ENCODE measurements at places on chromosomes 12 and 14.

DNA sequence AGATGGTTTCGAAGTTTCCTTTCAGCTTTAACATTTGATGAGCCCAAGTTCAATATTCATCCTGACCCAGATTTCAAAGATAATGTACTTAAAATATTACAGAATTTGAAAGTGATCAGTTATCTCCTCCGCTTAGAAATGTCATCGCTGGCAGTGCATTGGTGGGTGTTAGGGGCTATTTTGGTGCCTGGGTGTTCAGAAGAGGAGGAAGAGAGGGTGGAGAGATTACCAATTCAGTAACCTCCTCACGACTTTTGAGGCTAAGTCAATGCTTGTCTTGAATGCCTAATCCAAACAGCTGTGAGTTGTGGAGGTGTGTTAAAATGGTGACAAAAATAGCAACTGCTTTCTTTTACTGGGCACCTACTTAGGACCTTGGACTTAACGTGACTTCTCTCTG, 13.8 kb upstream of the DGLUCY start:
- no peak for DNase-seq

DNA sequence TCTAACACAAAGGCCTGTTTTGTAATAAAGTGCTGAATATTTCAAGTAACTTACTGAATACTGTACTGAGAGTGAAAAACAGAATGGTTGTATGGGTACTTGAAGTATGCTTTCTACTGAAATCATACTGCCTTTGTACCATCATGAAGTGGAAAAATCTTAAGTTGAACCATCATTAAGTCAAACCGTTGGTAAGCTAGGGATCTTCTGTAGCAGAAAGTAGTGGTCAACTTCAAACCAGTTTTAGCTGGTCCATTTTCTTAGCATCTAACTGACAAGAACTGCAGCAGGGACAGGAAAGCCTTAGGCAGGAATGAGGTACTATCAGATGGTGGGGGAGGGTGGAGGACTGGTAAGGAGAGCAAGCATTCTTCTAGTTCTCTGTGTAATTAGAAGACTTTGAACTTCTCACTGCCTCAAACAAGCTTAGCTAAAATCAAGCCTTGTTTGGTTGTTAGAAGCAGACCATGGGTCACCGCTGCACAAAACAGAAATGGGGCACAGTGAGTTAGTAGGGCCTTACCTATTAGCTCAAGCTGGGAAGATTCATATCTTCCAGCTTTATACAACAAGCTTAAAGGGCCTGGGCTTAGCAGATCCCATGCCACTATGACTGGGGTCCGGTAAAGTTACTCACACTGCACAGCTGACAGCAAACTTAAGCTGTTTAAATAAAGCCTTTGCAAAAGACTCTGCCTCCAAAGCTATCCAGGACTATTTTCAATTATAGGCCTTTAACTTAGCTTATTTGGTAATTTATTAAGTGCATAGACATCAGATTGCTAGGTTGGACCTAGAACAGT, 73.8 kb downstream of the ACADS start:
- DNase-seq: no peak

- no peak for DNase-seq
Observed at GRCh38 chr12:128702371-128702770, 121.4 kb downstream of the SLC15A4 start.

GRCh38 chr12:75837700-75838099, 193.9 kb downstream of the PHLDA1 start:
- DNase-seq: no peak

DNA sequence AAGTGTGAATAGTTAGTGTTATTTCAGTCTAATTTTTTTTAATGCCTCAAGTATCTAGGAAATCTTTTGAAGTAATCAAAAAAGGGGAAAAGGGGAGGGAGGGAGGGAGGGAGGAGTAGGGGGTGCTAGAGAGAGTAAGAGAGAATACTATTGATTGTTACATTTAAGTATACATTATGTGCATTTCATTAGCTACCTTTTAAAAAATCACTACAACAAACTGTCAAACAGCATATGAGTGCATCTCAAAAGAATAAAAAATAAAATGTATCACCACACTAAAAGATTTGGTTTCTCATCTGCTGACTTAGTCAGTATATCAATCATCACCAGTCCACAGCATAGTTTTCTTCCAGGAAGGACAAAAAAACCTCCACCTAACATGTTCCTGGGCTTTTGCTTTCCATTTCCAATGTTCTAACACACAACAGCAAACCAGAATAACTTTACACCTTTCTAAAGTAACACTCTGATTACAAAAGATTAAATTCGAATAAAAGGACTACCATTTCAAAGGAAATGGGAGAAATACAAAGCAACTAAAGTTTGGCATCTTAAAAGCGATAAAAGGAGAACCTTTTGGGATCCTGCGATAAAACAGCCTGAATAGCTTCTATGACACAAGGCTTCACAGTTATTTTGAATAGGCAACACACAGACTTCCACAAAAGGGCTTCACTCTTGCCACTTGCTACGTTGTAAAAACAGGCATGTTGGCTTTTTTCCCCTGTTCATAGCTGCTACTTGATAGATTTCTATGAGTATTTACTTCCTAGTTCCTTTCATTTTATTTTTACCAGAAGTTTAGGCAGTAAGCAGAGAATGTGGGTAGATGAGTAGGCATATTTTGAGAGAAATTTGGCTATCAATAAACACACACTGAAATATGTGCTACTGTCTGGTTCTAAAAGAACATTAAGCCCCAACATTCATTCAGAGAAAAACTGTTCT, 160.9 kb downstream of the EPS8 start:
- DNase-seq: peak; percentile 67

DNA sequence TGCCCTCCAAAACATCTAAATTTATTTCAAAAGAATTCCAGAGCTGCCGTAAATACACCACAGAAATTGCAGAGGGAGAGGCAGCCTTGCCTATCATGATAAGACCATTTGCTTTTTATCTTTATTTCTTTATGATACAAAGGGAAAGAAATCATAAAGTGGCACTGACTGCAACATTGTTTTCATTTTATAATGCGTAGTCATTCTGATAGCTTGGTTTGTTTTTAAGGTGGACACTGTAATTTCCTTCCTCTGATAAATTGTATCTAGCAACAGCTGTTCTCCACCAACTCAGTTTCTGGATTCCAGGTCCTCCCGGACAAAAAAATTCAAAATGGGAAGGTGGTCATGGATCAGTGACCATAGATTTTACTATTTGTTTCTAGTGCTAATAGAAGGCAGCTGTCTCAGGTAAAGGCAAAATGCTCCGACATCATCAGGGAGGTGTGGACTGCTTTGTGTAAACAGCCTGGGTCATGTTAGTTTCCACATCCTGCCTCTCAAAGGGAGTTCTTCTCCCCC, 623 bp upstream of the TSPAN8 start:
- no peak for DNase-seq
